ENCODE measurements at places on chromosomes 2 and 18.

DNA sequence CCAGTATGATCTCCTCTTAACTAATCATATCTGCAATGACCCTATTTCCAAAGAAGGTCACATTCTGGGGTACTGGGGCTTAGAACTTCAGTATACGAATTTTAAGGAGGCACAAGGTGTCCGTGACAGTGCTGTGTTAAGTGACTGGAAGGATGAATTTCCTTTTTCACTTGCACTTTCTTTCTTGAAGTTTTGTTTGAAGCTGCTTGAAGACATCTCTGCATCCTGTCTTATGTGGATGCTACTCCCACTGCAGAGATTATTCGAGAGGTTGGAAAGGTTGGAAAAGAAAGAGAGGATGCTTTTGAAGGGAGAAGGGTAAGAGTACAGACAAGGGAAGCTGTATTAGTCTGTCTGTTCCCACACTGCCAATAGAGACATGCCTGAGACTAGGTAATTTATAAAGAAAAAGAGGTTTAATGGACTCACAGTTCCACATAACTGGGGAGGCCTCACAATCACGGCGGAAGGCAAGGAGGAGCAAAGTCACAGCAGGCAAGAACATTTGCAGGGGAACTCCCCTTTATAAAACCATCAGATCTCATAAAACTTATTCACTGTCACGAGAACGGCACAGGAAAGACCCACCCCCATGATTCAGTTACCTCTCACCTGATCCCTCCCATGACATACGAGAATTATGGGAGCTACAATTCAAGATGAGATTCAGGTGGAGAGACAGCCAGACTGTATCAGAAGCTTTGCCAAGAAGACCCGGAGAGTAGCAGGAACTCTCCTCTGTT lies 3.6 kb upstream of the RNF144A start:
- DNase-seq: peak; percentile 66

- no peak for DNase-seq
Measured at GRCh38 chr2:88032070-88032702, 15.8 kb upstream of the RNU2-63P start.

GRCh38 chr2:27636766-27637165 lies 7.9 kb downstream of the GPN1 start:
- no peak for DNase-seq

GRCh38 chr18:29840089-29840488 lies 1202.5 kb downstream of the DSC3 start:
- no peak for DNase-seq

GRCh38 chr2:196215376-196215775 lies 44.0 kb upstream of the STK17B start:
- DNase-seq: no peak

- no peak for DNase-seq
Measured at GRCh38 chr2:25597881-25598280, 75.5 kb downstream of the DTNB start.

DNA sequence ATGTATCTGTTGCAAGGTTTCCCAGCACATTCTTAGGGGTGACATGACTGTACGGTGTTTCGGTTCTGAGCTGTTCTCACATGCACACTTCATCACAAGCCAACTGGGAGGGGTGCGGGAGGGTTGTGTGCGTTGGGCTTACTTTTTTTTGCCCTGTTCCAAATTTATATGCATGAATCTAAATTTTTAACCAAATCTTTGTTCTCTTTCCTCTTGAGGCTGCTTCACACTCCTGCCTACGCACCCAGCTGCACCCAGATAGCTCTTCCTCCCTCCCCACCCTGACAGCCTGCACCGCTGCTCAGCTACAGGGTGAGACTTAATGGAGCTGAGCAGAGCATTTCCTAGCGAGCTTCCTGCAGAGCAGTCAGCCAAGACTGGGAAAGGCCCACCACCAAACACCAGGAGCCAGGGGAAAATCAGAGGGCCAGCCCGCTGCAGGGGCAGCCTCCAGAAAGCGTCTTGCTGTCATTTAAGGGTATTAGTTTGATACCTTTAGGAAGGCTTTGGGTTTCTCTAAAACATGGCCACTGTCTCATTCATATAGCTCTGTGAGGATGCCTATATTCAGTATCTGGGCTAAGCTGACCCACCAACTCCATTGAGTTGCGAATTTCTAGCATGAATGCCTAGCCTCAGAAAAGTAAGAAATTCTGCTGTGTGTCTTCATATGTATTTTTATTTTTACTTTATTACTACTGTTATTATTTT lies 84.5 kb downstream of the POU3F3 start:
- no peak for DNase-seq

GRCh38 chr2:148658807-148659722 lies 14.5 kb downstream of the EPC2 start:
- peak; percentile 82 for DNase-seq

DNA sequence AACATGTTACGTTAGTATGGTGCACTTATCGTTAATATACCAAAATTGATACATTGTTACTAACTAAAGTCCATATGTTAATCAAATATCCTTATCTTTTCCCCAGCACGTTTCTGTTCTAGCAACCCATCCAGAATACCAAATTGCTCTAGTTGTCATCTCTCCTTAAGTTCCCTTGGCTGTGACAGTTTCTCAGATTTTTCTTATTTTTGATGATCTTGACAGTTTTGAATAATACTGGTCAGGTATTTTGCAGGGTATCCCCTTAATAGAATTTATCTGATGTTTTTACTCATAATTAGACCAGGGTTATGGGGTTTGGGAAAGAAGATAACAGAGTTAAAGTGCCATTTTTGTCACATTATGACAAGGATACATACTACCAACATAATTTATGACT lies 47.8 kb downstream of the TFPI start:
- DNase-seq: no peak

DNA sequence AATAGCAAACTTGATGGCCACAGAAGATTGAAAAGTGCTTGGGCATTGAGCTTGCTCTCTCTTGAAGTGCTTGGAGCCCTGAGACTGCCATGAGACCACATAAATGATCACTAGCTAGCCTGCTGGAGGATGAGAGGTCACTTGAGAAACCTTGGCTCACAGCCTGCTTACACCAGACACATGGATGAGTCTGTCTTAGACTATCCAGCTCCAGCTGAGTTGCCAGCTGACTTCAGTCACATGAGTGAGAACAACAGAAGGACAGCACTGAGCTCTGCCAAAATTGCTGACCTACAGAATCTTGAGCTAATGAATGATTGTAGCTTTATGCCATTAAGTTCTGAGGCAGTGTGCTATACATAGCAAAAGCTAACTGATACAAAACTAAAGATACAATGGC lies 18.1 kb downstream of the NABP1 start:
- DNase-seq: no peak

DNA sequence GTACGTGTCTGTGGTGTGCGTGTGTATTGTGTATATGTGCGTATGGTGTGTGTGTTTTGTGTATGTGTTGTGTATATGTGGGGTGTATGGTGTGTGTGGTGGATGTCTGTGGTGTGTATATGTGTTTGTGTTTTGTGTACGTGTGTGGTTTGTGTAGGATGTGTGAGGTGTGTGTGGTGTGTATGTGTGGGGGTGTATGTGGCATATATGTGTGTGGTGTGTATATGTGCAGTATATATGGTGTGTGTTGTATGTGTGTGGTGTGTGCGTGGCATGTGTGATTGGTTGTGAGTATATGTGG lies 101.3 kb downstream of the CLIP4 start:
- no peak for DNase-seq

GRCh38 chr2:190846746-190847145 lies 33.9 kb upstream of the GLS start:
- DNase-seq: no peak

- DNase-seq: no peak
Measured at GRCh38 chr2:177291701-177292100, 27.2 kb upstream of the NFE2L2 start.

- no peak for DNase-seq
Measured at GRCh38 chr2:30150786-30151185, 4.0 kb downstream of the YPEL5 start.

DNA sequence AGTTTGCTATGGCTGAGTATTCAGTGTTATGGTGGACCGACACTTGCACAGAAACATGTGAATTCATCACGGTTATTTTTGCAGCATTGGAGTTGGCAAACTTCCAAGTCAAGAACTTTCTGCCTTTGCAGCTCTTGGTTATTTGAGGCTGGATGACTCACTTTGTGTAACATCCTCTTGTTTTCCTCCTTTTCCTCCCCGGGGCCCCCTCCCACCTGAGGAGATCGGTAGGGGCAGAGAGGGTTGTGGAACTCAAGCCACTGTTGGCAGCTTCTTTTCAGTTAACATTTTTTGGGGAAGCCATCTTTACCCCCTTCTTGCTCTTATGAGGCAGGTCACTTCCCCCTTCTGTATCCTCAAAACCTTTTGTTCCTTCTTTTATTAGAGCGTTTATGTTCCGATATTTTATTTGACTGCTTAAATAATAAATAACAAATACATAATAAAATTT lies 48.6 kb downstream of the DDX1 start:
- no peak for DNase-seq

DNA sequence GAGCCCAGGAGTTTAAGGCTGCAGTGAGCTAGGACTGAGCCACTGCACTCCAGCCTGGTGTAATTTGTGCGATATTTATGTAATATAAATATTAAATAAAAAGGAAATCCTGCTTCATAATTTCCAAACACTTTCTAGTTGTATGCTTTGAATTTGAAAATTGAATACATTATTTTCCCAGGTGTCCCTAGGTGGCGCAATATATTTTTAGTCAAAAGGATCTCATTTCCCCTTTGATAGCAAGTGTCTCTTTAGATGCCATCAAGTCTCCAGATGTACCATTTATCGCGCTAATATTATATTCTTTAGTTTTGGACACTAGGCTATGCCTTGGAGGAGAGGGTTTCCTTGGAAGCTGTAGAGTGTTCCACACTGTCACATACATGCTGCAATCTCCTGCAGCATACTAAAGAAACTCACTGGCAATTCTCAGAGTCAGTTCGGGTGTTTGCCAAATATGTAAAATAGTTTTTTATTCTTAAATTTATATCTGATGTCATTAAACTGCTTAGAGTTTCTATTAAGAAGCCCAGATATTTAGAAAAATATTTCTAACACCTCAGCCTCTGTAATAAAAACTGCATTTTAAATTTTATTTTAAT lies 5.6 kb upstream of the WDR7 start:
- peak; percentile 59 for DNase-seq

- no peak for DNase-seq
Measured at GRCh38 chr18:73758446-73758845, 389.2 kb downstream of the FBXO15 start.

DNA sequence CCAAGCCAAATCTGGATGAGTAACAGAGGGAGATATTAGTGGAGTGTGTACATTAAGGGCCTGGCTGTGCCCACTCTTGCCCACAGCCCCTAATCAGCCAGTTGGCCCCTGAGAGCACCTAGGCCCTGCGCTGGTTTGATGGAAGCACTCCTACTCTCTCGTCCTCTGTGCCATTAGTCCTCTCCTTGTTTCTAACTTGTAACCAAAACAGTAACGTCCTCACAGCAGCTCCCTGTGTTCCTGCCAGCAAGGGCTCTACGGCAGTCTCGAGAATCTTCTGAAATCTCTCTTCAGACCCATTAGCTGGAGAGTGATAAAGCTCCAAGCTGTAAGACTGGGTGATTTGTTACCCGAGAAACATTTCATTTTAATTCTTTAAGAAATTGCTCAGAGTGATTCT lies 76.1 kb downstream of the LRRC30 start:
- DNase-seq: no peak

DNA sequence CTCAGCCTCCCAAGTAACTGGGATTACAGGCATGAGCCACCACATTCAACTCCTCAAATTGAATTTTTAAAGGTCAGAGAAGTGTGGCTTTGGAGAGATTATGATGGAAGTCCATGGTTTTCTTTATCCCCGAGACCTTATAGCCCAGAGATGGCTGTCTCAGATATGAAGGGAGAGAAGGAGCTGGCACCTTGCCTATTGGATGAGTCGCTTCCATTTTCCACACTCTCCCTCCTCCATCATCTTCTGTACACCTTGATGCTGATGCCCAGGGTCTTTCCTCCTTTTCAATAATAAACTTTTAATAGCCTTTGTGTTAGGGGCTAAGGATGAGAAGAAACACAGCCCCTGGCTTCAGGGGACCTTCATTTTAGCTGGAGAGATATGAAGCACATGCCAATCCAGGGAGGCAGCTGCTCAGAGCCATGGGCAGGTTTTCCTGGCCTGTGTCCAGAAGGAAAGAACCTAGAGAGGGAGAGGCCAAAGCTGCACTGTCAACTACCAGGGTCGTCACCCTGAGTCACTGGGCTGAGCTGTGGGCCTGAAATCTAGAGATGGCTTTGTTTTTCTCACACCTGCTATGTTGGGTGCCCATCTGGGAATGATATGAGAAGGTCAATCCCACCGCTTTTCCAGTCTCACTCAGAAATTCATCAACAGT lies 146.0 kb upstream of the SERTAD2 start:
- DNase-seq: no peak

All from CD4-positive, alpha-beta T cell treated with Interleukin-2 at 100 ng/mL for 4 hours (primary cell).